ENCODE measurements at places on chromosomes 3 and 15. TPM values are rescaled to one million over a fixed set of nuclear protein-coding genes. Genes with fewer than 3 reads are reported as not detected.

DNA sequence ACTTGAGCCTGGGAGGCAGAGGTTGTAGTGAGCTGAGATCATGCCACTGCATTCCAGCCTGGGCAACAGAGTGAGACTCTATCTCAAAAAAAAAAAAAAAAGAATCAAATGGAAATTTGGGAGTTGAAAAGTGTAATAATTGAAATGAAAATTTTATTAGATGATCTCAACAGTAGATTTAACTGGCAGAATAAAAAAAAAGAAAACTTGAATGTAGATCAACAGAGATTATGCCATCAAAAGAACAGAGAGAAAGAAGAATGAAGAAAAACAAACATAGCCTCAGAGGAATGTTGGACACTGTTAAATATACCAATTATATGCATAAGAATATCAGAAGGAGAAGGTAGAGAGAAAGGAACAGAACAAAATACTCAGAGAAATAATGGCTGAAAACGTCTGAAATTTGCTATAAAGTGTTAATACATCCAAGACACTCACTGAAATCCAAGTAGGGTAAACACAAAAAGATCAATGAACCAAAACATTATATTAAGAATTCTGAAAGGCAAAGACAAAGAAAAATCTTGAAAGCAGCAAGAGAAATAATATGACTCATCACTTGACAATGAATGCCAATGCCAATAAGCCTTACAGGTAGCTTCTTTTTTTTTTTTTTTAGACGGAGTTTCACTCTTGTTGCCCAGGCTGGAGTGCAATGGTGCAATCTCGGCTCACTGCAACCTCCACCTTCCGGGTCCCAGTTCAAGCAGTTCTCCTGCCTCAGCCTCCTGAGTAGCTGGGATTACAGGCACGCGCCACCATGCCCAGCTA lies 14.6 kb upstream of the ELP6 start:
- DNase-seq, result no peak

- DNase-seq, result no peak
These were observed 1.1 kb upstream of the KPNA4 start for GRCh38 chr3:160566499-160566898.

- peak; percentile 73 for DNase-seq
These were observed at the start of gene TMEM89 for GRCh38 chr3:48621461-48621869. Gene TMEM89 (minus strand): TSS chr3:48621769. CDS start chr3:48621756, 13 bp downstream.

GRCh38 chr3:76474632-76475031 lies 565.3 kb upstream of the ROBO2 start:
- DNase-seq, result no peak

GRCh38 chr3:53195602-53196574 lies 34.9 kb downstream of the PRKCD start:
- DNase-seq, result peak; percentile 83

GRCh38 chr3:23600167-23600871 lies 205.4 kb upstream of the UBE2E1 start:
- DNase-seq, result no peak

- DNase-seq, result no peak
These were observed 158.8 kb downstream of the CLSTN2 start for GRCh38 chr3:140093742-140094141.

The NEK11 gene
- total RNA-seq, result 5.7 TPM

DNA sequence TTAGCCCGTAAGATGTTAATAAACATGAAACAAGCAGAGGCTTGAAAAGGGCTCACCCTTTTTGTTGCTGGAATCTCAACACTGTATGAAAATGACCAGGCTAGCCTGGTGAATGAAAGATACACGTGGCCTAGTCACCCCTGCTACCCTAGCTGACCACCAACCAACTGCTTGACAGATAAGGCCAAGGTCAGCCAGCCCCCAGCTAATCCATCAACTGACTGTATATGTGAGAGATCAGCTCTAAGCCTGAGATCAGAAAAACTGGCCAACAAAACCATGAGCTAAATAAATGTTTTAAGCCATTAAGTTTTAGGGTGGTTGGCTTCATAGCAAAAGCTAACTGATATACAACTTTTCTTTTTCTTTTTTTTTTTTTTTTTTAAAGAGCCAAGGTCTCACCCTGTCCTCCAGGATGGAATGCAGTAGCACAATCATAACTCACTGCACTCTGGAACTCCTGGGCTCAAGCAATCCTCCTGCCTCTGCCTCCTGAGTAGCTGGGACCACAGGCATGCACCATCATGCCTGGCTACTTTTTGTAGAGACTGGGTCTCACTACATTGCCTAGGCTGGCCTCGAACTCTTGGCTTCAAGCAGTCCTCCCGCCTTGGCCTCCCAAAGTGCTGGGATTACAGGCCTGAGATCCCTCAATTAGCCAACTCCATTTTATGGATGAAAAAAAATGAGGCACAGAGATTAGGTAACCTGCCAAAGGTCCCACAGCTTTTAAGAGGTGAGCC lies 34.6 kb downstream of the SH3BP5 start:
- DNase-seq, result no peak

The KCNAB1 gene
- total RNA-seq, result 14.0 TPM

DNA sequence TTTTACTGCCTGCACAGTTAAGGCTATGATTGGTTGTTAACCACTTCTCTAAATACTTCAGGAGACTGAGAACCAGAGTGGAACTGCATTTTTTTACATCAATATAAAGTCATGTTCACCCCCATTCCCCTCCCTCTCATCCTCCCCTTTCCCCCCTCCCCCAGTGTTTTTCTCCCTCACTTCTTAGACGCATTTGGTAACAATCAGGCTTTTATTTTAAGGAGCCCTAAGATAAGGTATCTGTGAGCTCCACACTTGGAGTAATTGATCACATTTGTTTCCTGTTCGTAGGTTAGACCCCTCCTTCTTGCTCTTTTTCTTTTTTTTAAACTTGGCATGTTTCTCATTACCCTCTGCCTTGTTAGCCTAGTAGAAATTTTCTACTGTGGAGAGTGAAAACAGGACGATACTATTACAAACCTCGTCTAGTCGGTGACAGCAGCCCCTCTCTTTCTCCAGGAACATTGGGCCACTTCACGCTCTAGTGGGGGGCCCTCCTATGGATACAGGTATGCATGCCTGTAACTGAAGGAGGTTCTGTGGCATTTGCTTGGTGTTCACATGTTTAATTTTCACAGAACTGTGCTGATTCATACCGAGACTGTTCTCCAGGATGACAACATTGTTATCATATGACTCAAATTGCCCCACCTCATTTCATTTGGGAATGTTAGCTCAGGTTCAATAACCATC lies 314.4 kb downstream of the MECOM start:
- no peak for DNase-seq

DNA sequence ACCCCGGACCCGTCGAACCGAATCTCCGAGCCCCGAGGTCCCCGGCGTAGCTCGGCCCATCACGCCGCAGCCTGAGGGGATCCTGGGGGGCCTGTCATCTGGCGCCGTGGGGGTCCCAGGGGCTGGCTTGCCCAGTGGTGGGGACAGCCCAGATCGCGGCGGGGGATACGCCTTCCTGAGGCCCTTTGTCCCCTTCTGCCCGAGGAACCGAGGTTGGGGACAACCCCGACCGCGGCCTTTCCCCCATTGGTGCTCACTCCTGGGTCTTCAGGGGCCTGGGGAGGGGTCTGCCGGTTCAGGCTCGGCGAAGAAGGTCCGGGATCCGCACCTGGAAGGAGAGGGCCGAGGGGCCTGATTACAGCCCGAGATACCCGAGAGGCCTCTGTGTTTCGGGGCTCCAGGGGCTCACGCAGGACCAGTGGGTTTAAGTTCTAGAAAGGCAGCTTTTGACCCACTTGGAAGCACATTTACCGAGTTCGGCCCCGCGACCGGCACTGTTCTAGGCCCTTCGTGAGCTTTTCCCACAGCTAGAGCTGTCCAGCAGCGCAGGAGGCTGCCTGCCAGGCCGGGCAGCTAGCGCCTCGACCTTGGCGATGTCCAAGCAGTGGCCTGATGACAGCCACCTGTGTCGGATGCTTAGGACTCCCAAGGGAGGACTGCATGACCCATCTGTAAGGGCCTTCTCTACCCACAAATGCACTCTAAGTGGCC lies 504 bp downstream of the ABHD2 start:
- peak; percentile 86 for DNase-seq

- peak; percentile 73 for DNase-seq
These were observed 82.2 kb downstream of the CPN2 start for GRCh38 chr3:194268654-194269512.

GRCh38 chr3:135149707-135150681 lies 354.9 kb downstream of the EPHB1 start:
- DNase-seq, result no peak

DNA sequence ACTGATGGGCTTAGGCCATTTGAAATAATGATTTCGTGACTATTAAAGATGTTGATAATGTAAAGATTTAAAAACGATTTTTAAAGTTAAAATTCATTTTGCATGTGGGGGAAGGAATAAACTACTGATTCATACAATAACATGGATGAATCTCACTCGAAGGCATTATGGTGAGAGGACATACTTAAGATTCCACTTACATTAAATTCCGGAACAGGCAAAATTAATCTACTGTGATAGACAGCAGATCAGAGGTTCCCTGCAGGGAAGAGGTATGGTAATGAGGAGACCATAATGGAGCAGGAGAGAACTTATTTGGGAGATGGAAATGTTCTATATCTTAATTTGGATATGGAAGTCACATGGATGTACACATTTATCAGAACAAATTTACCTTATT lies 28.4 kb upstream of the RAB6B start:
- DNase-seq, result no peak

GRCh38 chr3:142876417-142876816 lies 12.5 kb downstream of the PCOLCE2 start:
- DNase-seq, result no peak

The CISH gene
- total RNA-seq, result 12.5 TPM

DNA sequence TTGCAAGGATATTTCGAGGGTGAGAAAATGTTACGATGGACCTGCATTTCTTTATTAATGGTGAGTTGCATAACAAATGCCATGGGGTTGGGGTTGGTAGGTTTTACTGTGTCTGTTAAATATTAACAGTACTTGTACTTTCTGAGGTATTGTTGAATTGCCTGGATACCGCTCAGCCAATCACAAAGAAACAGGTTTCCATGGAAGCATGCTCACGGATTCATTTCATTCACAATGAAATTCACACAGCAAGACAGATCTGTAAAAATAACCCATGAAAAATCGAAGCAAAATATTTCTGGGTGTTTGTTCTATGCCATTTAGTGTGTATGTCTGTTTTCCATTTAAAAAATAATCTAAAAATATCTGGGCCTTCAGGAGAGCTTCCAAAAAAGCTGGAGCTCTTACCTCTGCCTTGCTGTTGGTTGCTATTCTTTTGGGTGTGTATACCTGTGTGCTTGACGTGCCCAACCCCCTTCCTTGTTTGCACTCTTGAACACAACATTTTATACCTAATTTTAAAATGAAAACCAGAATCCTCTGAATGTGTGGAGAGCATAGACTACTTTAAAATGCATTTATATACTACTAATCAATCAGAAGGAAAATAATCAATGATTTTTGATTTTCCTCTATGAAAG lies 479.8 kb upstream of the TBL1XR1 start:
- DNase-seq, result no peak

DNA sequence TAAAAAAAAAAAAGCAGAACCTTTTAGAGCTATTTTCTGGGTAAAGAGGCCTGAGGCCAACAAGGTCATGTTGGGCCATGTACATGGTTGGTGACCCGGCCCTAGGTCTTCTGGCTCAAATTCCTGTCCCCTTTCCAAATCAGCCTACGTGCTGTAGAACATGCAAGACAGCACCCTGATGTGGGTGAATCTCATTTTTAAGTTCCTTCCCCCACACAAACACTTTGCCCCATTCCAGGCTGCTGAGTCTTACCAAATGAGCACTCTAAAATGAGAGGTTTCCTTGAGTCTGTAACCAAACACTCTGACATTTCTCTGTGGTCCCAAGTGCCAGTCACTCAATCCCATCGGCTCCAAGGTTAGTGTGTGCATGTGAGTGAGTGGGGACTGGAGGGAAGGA lies 9.4 kb downstream of the BCL6 start:
- no peak for DNase-seq

DNA sequence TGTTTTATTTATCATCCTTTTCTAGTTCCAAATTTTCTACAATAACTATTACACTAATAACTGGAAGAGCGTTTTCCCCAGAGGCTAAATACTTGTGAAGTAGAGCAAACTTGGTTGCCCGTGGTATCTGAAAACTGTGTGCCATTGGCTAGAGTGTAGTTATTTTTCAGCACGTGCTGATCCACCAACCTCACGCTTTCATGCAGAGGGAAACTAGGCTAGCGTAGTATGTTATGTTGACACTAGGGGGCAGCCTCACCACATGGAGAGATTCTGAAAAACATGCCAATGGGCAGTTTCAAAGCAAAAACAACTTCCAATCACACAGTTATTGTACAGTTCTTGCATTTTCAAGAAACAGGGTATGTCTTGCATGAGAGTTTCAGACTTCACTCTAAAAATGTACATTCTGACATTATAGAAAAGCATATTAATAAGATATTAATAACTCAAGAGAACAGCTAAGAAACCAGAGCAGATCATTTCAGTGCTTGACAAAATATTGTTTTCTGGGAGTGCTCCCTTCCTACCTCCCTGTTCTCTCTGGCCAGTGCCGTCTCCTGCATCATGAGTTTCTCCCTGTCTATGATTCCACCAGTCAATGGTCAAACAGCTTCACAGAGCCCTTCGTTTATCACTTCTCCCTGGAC lies 39.7 kb downstream of the SPATA12 start:
- DNase-seq, result no peak

The ZNF620 gene
- 3.6 TPM for total RNA-seq

- DNase-seq, result no peak
These were observed 33.8 kb upstream of the ACP3 start for GRCh38 chr3:132283440-132283839.

The CFAP20DC gene
- total RNA-seq, result not detected

The CPN2 gene
- total RNA-seq, result 0.14 TPM

The CACNA1D gene
- 1.1 TPM for total RNA-seq

DNA sequence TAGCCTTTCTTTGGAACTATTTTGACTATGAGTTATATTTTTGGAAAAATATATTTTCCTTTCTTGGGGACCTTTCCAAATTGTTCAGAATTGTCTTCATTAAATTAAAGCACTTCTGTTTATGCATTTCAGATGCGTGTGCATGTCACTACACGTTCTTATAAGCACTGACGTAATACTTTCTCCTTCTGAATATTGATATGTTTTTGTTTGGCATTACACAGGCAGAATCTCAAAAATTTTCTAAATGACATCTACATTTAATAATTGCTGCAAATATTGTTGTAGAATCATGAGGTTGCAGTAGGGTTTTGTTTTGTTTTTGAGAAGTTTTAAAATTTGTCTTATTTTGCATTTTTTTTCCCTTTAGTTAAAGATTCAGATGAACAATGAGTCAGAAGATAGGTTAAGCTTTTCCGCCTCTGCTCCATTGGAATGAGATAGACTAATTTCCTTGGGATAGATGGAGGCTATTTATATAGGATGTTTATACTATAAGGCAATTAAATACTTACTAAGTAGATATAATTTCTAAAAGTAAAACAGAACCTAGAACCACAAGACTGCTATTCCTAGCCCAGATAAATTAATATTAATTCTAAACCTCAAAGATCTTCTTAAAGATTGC lies 110.8 kb downstream of the MBNL1 start:
- DNase-seq, result no peak
